ENCODE measurements at places on chromosomes 4 and X.

DNA sequence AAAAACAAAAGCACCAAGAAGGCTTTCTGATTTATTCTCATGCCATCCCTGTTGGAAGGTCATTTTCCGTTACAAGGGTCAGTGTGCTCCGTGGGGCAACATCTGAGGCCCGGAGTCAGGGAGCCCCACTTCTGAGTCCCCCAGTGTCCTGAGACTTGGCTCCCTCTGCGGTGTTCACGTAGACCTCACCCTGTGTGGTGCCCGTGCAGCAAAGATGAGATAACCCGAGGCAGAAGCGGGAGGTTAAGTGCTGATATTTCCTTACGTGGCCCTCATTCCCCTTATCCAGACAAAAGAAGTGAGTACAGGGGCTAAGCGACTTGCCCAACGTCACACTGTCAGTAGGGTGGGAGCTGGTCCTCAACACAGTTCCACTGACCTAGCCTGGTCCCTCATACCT is 3.5 kb downstream of the JAKMIP1 start:
- DNase-seq, result no peak

DNA sequence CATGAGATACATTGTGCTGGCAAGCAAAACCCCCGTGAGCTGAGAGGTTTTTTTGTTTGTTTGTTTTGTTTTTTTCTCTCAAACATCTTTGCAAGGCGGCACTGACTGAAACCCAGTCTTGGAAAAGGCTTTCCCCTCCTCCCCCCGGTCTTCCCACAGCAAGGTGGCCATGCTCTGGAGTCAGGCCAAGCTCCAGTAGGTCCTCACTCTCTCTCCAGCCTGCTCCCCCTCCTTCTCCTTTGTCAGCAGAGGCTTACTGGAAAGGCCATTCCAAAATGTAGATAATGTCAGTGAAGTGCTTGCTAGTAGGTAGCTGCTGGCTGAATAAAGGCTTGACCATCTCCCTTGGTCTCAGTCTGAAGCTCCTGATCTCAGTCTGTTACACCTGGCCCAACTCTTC is 32.6 kb downstream of the FRMPD3 start:
- no peak for DNase-seq

DNA sequence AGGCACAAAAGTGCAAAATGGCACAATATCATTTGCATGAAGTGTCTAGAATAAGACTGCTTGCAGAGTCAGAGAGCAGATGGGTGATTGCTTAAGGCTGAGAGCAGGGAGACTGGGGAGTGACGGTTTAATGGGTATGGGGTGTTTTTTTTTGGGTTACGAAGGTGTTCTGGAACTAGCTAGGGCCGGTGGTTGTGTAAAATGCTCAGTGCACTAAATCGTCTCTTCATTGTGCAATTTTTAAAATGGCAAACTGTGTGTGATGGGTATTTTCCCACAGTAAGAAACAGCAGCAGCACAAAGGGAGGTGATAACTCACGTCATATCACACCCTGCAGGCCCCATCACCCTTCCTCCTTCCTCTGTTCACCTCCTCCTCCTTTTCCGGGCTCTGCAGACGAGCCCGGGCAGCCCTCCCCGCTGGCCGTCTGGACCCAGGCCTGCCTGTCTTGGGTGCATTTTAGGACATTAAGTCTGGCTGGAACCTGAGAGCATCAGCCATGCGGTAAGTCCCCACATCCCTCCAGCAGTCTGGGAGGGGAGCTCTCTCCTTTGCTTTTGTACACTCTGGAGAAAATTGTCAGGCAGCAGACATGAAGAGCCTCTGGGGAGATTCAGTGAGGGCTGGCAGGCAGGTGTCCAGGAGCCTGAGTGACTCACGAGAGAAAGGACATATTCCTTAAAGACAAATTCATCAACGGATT is 42.7 kb downstream of the ASMT start:
- DNase-seq, result no peak

- no peak for DNase-seq
These were observed 134.3 kb downstream of the APBB2 start for GRCh38 chr4:41079881-41080560.

DNA sequence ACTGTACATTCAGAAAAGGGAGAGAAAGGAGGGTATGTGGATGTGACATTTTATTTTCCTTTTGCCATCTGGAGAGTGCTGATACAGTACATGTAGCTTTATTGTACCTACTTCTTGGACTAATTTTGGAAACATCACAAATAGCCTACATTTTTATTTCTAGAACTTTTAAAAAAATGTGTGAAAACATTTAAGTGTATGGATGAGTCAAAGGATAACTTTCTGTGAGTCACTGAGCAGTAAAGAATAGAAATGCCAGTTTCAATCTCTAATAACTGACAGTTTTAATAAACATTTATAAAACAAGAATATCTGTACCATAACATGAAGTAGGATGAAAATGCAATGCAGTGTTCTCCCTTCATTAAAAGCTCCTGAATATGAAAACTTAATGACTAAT is 374.4 kb upstream of the NWD2 start:
- DNase-seq, result no peak

DNA sequence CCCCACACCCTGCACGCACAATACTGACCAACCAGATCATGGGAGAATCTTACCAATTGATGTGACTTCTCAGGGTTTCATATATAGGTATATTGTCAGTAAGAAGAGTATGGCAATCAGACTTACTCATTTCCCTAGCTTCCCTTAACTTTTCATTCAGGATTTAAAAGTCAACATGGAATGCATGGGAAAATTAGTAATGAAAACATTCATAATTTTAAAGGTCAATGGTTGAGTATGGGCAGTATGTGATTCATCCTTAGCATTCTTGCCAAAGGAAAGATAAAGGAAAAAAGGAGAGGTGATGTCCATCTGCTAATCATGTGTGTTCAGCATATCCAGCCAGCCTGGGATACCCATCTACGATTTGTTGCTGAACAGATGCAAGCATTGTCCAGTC is 4.0 kb downstream of the DIPK2B start:
- no peak for DNase-seq

GRCh38 chrX:39767446-39767845 is 330.3 kb downstream of the BCOR start:
- no peak for DNase-seq

DNA sequence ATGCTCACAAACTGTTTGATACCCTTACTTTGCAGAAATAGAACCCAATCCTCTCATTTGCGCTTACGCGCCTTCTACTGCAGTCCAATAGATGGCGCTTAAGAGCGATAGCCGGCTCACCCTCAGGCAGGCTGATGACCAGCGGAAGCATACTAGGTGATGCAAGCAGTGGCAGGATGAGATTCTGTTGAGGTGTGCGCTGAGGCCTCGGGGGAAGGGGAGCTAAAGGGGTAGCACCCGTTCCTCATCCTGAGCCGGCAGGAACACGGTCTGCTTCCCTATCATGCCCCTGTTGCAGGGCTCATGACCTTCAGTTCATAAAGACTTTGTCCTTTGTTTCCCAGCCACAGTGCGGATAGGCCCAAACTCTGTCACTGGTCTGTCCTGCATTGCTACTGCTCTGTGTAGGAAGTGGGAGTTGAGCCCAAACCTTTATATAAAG is 628.9 kb downstream of the TLL1 start:
- DNase-seq, result no peak

- DNase-seq, result no peak
These were observed 4.6 kb upstream of the SOWAHD start for GRCh38 chrX:119753639-119754257.

DNA sequence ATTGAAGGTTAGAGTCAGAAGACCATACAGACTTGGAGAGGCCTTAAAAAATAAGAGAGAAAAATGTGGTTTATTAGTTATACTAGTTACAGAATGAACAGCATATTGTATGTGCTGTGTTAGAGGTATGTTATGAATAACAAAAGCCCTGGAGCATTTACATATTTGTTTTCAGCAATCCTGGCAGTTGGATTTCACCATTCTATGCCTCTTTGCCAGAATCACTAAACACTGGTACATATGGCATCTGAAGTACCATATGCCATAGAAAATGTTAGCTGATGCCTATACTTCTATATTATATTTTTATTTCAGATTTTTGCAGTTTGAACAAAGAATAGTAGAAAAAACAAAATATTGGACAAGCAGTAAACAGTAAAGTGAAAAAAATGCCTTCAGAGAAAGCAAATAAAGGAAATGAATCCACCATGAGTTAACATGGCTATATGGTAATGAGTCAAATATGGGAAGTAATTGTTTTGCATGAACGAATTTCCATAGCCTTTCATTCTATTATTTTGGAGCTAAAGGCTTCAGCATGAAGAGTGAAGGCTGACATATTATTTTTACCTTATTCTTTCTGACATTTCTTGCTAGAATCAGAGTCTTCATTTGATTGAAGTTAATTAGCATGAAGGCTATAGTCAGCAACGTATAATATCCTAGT is 41.9 kb upstream of the PRDM8 start:
- no peak for DNase-seq

DNA sequence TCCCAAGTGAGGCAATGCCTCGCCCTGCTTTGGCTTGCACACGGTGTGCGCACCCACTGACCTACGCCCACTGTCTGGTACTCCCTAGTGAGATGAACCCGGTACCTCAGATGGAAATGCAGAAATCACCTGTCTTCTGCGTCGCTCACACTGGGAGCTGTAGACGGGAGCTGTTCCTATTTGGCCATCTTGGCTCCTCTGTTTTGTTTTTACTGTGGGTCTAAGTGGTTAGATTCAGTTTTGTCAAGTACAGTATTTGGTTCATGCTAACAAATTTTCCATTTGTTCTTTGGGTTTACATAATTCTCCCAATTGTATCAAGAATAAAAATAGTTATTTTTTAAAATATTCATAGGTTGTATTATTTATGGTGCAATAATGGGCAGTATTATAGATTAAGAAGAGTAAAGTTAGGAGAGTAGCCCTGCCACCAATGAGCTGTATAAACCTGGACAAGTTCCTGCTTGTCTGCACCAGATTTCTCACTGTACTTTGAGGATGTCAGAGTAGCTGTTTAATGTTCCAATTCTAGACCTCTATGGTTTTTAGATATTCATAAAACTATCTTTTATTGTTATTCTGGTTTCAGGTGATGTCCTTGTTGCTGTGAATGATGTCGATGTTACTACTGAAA is 23.4 kb downstream of the INTU start:
- DNase-seq, result no peak

DNA sequence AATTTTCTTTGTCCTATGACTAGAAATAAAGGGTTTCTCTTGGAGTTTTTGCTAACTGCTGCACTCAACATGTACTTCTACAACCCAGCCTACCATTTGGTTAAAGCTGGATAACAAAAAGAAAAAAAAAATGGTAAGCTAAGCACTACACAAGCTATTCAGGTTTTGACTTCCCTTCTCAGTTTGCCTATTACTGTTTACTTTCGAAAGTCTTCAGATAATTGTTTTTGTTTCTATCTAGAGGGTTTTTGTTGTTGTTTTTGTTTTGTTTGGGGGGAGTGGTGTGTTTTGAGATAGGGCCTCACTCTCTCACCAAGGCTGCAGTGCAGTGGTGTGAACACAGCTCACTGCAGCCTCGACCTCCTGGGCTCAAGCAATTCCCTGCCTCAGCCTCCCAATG is 46.6 kb downstream of the CLOCK start:
- DNase-seq, result no peak

DNA sequence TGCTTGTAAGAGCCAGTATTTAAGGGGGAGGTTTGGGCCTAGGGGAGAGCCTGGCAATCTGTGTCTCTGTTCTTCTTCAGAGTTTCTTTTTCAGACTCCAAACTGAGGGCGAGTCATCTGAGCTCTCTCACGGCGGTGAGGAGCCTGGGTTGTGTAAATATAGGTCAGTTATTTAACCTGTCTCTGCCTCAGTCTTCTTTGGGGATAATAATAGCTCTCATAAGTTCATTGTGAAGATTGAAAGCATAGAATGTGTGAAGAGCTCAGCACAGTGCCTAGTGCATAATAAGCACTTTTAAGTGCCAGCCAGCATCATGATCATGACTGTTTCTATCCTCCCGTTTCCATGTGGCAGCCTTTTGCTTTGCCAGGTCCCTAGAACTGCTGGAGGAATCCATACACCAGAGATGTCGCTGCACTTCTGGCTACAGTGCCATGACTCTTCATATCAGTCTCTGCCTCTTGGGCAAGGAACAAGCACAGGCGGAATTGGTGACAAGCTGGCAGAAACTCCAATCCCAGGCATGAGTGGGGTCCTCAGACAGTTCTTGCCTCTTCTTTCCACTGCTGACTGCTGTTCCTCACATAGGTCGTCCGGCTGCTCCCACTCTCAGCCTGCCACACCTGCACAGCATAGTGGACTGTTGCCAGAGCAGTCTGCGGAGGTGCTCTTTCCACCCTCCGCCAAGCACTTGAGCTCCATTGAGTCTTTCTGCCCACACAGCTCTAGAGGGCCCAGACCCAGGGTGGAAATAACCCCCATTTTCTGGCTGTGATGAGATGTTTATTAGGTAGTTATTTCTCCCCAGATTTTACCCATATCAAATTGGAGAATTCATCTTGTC is 103.7 kb upstream of the MAML3 start:
- DNase-seq, result no peak

DNA sequence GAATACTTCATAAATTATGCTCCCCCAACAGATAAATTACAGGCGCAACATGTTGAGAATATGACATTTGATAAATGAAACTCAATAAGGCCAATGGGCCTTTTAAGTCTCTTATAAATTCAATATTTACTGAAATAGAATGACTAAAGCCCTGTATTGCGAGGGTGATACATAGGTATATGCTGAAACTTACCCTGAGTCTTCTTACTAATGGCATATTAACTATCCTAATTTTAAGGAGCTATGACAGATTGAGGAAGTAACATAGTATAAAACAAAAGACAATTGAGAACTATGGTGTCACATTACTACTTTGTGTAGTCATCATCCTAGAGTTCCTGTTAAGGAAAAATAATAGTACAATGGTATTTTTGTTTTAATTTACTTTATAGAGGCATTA is 440.7 kb downstream of the IL15 start:
- no peak for DNase-seq

- DNase-seq, result no peak
These were observed 833.0 kb upstream of the POU3F4 start for GRCh38 chrX:82675104-82675503.

DNA sequence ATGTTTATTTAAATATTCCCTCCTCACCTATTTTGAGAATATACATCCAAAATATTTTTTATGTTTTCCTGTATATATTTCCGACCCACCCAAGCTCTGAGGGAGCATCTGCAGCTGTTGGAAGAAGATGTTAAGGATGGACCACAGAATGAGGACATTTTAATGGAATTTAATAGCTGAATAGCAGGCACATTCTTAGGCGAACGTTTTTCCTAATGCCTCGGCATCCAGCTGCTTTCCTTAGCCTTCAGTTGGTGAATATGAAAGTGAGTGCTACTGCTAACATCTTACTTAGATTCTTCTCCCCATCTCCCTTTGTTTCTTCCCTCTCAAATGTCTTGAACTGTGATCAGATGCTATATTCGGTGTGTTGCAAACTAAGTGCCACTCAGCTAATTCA is 158.0 kb upstream of the CTSO start:
- DNase-seq, result no peak

DNA sequence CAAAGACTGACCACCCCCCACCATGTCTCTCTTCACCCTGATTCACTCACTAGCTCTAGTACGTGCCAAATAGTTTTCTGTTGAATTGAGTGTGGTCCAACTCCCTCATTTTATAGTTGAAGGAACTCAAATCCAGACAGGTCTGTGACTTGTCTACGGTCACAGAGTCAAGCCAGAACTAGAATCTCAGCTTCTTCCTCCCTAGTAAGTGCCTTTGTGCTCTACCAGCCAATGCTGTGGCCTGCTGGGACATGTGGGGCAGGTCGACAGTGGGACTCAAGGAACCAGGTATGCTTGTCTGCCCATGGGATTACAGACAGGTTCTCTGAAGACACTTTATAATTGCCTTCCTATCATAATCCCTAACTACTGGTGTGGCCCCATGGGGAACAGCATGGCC is 108.6 kb upstream of the CPEB2 start:
- no peak for DNase-seq
